ENCODE measurements at places on chromosomes 12 and 14. TPM values are rescaled to one million over a fixed set of nuclear protein-coding genes. Genes with fewer than 3 reads are reported as not detected.

DNA sequence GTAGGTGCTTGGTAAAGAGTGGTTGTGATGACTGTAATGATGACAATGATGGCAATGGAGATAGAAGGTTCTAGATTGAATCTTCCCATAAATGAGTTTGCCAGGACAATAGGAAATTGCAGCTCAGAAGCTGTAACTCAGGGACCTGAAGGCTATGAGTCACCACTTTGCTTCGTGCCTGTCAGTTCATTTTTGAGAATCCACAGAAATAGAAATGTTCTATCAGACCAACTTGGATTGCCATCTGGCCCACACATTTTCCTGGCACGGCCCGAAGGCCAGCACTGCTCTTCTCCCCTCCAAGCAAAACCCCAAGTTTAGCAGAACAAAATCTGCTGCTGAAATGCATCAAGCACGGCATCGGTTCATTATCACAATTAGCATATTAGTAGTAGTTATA, 1127.0 kb downstream of the BCL11B start:
- no peaks in the 10 kb centered on the region for H3K27me3 ChIP-seq
- no peak for DNase-seq
- H3K4me3 ChIP-seq: no peak overlapping the region
- no peak overlapping the region for H3K27ac ChIP-seq
- no peaks in the 10 kb centered on the region for H3K4me1 ChIP-seq

- DNase-seq: no peak
- no peaks in the 10 kb centered on the region for H3K27me3 ChIP-seq
- H3K27ac ChIP-seq: peak overlapping the region; percentile 93
- H3K4me3 ChIP-seq: peak overlapping the region; percentile 67
These were observed 2.0 kb downstream of the ANO6 start for GRCh38 chr12:45217846-45218245.

TCL1B gene
- not detected for total RNA-seq

ASB2 gene
- total RNA-seq: 124 TPM

- no peak overlapping the region for H3K4me3 ChIP-seq
- H3K27ac ChIP-seq: no peak overlapping the region
- H3K36me3 ChIP-seq: no peaks in the 10 kb centered on the region
- no peaks in the 10 kb centered on the region for H3K27me3 ChIP-seq
- H3K4me1 ChIP-seq: no peaks in the 10 kb centered on the region
- DNase-seq: no peak
These were observed 49.0 kb upstream of the EGLN3 start for GRCh38 chr14:33999771-34000291.

TMEM132C gene
- total RNA-seq: 2.0 TPM

KCNA5 gene
- 8.9 TPM for total RNA-seq

NEUROD4 gene
- not detected for total RNA-seq

KRT83 gene
- not detected for total RNA-seq

DNA sequence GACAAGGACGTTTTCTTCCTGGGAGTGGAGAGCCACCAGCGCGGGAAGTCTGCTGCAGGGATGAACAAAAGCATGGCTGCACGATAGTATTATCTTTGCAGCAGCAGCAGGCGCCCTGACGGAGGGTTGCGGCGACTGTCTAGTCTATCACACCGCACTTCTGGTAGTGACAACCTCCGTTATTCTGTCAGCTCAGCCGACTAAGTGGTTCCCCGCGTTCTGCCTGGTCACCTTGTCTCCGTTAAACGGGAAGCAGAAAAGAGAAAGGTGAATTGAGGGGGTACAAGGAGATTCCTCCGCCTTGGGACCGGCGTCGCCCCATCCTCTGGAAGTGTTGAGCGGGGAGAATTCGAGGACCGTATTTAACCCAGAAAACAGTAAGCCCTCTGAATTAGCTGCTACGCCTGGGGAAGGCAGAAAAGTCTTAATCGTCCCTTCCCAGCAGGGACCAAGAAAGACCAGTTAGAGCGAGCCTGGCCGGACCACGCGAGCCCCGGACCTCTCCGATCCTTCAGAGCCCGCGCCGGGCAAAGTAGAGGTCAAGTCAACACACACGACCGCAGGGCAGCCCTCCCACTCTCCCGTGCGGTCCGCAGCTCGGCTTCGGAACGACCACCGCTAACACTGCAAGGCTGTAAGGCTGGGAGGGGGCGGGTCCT, 536 bp upstream of the DAAM1 start:
- H3K36me3 ChIP-seq: no peaks in the 10 kb centered on the region
- peak overlapping the region; percentile 98 for H3K27ac ChIP-seq
- peak; percentile 77 for DNase-seq
- peak overlapping the region; percentile 91 for H3K4me3 ChIP-seq

GRCh38 chr14:53464376-53464775, 311.3 kb upstream of the DDHD1 start:
- no peak overlapping the region for H3K4me3 ChIP-seq
- H3K36me3 ChIP-seq: no peaks in the 10 kb centered on the region
- no peak overlapping the region for H3K27ac ChIP-seq
- no peaks in the 10 kb centered on the region for H3K4me1 ChIP-seq
- DNase-seq: no peak

GRCh38 chr14:100159094-100159864, at the start of gene DEGS2:
DEGS2 (minus strand) TSS chr14:100159645; CDS start chr14:100159587, 58 bp downstream.
- no peaks in the 10 kb centered on the region for H3K36me3 ChIP-seq
- DNase-seq: no peak
- H3K27ac ChIP-seq: no peak within 1 kb of the TSS

All from sigmoid colon (tissue), 7 donors.